ENCODE measurements at places on chromosomes 2 and 18. TPM values are rescaled to one million over a fixed set of nuclear protein-coding genes. Genes with fewer than 3 reads are reported as not detected.

DCDC2C gene
- not detected for total RNA-seq

PARD3B gene
- 19.1 TPM for total RNA-seq

DLX1 gene
- total RNA-seq: not detected

GRHL1 gene
- total RNA-seq: 0.37 TPM

FEV gene
- not detected for total RNA-seq

AFTPH gene
- 25.5 TPM for total RNA-seq

CSRNP3 gene
- 0.57 TPM for total RNA-seq

DUSP2 gene
- 0.28 TPM for total RNA-seq

PDE1A gene
- 42.4 TPM for total RNA-seq

RBKS gene
- 1.6 TPM for total RNA-seq

POTEI gene
- under 0.01 TPM for total RNA-seq

TANK gene
- total RNA-seq: 61.8 TPM

RNF25 gene
- 32.0 TPM for total RNA-seq

KIF3C gene
- total RNA-seq: 7.0 TPM

KLF11 gene
- total RNA-seq: 3.7 TPM

C2orf81 gene
- total RNA-seq: 0.57 TPM

NMUR1 gene
- not detected for total RNA-seq

RAB17 gene
- 0.28 TPM for total RNA-seq

Data from smooth muscle cell of bladder (primary cell).